Stimulated activated CD8-positive, alpha-beta memory T cell treated with anti-CD3 and anti-CD28 coated beads, Interleukin-12 subunit alpha, Interleukin-12 subunit beta, amount 100 ng/mL, for 1 hour (primary cell): ENCODE measurements at places on chromosomes 5 and 9.

DNA sequence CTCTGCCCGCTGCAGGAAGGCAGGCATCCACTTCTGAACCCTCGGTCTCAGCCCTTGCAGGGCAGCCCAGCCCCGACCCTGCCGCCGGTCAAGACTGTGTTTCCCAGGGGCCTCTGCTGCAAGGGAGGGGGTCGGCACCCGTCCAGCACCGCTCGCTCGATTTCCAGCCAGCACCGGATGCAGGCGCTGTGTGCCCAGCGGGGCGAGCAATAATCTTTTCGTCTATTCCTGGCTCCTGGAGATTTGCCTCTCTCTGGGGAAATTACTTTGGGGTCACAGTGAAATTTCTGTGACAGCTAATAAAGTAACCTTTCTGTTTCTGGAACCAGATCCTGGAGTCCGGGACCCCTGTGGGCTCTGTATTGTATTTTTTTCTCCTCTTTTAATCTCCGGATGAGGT, 155.3 kb downstream of the COL23A1 start:
- DNase-seq, result no peak

DNA sequence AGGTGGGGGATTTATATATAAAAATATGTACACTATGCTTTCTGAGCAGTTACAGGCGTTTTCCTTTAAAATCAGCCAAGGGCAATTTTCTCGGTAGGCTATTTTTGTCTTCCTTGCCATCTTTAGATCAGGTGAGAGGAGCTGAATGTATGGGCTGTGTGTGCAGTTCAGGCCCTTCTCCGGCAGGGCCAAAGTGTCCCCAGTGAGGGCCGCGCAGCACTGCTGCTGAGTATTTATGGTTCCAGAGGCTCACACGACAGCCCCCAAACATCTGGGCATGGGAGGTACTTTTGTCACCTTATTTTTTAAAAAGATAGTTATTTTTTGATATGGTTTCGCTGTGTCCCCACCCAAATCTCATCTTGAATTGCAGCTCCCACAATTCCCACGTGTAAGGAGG, 11.5 kb downstream of the GFPT2 start:
- DNase-seq, result no peak

DNA sequence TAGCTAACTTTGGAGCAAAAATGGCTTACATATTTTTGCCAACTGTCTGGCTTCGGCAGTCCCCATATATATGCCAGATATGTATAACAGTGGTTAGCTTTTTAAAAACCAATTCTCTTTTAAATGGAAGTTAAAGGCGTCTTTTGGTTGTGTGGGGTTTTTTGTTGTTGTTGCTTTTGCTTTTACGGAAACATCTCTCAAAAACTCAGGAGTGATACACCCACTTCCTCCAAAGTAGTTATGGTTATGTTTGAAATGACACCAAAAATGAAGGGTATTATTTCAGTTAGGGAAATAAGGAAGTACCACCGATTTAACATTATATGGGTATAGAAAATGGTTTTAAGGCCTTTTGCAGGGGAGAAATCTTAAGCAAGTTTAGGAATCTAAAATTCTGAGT, 2.3 kb downstream of the CNOT8 start:
- DNase-seq, result no peak

GRCh38 chr9:114235033-114235661, 79.8 kb downstream of the COL27A1 start:
- DNase-seq, result no peak

DNA sequence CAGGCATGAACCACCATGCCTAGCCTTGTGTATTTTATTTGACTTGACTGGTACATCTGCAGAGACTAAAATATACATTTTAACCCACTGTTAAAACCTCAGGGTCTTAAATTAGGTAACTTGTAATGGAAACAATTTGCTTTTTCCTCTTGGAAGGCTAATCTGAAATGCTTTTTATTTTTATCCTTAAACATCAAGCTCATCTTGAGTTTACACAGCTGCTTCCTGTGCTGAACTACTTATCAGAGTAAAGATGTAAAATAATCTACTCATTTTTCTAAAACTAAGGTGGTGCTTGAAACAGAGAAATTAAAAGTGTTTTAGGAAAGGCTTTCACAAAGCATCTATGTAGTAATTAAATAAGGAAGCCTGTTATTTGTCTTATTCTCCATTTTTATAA, 144.1 kb downstream of the ENTREP1 start:
- no peak for DNase-seq

DNA sequence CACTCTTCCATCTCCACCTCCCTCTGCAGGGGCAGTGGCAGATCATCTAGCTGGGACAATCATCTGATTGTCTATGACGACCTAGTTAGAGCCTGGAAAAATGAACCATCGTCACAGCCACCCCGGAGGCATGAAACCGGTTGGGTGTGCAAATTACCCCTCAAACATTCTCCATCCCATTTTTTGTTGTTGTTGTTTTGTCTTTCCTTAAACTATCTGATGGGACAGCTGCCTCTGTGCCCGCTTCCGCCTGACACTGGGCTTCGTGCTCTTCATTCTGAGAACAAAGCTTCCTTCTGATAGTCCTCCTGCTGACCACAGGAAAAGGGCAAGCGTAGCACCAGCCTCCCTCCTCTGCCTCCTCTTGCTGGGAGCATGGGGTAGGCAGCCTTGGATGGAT, 7.0 kb upstream of the NDST1 start:
- DNase-seq, result no peak

GRCh38 chr9:77946969-77947620, 84.5 kb downstream of the GNAQ start:
- no peak for DNase-seq

GRCh38 chr9:129290606-129291005, 112.5 kb upstream of the IER5L start:
- DNase-seq, result no peak

DNA sequence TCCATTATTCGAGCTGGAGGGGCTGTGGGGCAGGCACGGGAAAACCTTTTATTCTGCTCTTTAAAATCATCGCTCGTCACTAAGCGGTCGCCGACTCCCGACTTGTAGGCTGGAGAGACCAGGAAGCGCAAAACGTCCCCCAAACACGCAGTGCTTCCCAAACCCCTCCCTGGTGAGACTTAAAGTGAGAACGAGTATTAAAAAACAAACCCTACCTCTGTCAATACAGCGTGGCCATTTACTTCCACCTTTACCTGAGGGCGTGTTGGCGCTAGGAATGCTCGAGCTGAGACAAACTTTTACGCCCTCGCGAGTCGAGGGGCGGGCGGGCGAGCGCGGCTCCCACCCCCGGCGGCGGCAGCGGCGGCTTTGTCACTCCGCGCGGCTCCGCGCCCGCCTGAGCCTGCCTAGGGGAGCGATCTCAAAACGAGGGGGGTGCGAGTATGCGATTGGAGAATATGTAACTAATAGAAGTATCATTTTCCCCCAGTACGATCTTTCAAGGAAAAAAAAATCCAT, at the start of gene NR2F1-AS1:
Gene NR2F1-AS1 (minus strand): TSS at position 293 of the 519 bp plus-strand sequence.
- no peak for DNase-seq

GRCh38 chr5:14864181-14864812, 7.3 kb downstream of the ANKH start:
- no peak for DNase-seq

DNA sequence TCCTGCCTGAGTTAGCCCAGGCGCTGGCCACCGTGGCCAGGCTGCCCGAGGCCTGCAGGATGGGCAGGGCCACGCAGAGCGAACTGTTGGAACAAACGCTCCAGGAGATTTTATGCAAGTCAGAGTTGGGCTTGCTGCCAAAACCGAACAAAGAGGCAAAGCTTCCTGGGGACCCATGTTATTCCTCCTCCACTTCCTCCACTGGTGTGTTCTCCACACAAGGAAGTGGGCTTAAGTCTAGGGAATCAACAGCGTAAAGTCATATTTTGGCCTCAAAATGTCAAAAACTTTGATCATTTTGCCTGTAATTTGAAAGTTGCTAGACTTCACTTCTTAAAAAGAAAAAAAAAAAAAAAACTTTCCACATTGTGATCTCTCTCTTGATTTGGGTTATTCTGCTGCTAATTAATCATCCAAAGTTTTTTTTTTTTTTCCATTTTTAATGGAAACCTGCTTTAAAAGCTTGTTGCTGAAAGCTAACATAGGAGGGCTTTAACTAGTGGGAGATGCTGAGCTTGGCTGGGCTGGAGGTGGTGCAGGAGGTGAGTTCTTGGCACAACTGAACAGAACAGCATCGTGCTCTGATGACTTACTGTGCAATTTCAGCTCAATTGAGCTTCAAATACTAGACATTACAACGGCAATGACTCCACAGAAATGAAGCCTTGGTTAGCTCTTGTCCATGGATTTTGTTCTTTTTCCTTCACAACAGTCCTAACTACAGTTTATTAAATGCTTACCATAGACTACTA, 73.0 kb downstream of the PTPDC1 start:
- DNase-seq, result no peak

- no peak for DNase-seq
Observed at GRCh38 chr5:95786821-95787418, 35.6 kb downstream of the GLRX start.

DNA sequence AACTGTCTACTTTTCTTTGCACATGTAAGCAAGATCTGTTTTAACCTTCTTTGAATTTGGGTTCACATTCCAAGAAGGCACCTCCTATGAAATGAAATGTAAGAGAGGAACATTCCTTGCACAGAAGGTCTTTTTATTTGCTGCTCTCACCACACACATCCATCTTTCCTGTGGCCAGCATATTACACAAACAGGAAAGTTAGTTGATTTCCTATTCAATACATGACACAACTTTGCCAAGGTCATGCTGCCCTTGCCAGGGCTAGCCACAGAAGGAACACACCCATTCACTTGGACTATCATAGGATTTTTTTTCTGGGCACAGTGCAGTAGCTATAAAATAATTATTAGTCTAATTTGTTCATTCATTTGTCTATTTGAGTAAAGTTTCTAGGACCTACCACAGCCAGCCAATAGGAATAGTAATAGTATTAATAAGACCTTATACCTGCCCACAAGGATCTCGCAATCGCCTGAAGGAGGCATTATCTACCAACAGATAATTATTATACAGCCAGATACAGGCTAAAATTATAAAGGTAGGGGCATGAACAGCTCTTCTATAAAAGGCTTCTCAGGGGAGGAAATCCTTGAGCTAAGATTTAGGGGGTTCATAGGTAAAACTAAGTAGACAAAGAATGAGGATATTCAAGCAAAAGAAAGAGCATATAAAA, 78.1 kb upstream of the NREP start:
- no peak for DNase-seq

DNA sequence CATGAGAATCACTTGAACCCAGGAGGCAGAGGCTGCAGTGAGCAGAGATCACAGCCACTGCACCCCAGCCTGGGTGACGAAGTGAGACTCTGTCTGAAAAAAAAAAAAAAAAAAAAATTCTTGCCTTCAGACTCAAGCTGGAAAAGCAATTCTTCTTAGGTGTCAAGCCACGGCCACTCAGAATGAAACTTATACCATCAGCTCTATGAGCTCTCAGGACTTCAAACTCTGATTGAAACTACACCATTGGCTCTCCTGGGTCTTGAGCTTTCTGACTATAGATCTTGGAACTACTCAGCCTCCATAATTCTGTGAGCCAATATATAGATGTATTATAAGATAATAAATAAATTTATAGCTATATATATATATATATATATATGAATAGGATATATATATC, 12.9 kb upstream of the FGF10 start:
- no peak for DNase-seq

DNA sequence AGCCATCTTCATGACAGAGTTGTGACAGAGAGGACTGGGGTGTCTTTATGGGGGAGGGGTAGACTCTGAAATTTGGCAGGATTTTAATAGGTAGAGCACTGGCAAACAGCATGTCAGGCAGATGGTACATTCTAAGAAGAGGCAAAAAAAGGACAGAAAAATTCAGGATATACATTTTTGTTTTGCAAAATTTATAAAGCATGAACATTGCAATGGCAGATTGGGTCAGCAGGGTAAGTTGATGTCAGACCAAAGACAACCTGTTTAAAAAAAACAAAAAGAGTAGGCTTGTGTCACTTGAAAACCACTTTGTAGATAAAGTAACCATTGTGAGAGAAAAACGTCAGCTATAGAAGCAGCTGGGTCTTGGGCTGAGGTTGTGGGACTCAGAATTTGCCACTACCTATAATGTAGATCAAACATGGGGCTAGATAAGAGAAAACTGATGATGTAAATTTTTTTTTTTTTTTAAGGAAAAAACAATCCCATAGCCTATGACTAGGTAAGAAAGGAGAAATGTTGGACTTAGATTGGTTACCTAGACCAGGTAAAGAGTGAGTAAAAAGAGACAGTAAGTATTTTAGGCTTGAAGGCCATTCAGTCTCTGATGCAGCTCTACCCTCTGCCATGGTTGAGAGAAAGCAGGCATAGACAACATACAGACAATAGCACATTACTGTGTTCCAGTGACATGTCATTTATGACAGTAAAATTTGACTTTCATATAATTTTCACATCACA, 8.3 kb downstream of the CAMK4 start:
- DNase-seq, result no peak

- no peak for DNase-seq
Observed at GRCh38 chr5:116788851-116789403, 214.3 kb upstream of the SEMA6A start.

- DNase-seq, result no peak
Observed at GRCh38 chr9:108363311-108363710, 492.5 kb downstream of the ACTL7B start.

- DNase-seq, result no peak
Observed at GRCh38 chr5:40524677-40525076, 155.0 kb upstream of the PTGER4 start.

GRCh38 chr5:44022622-44023021, 366.6 kb downstream of the FGF10 start:
- DNase-seq, result no peak

GRCh38 chr9:129102791-129103594, 7.6 kb downstream of the CRAT start:
- no peak for DNase-seq

DNA sequence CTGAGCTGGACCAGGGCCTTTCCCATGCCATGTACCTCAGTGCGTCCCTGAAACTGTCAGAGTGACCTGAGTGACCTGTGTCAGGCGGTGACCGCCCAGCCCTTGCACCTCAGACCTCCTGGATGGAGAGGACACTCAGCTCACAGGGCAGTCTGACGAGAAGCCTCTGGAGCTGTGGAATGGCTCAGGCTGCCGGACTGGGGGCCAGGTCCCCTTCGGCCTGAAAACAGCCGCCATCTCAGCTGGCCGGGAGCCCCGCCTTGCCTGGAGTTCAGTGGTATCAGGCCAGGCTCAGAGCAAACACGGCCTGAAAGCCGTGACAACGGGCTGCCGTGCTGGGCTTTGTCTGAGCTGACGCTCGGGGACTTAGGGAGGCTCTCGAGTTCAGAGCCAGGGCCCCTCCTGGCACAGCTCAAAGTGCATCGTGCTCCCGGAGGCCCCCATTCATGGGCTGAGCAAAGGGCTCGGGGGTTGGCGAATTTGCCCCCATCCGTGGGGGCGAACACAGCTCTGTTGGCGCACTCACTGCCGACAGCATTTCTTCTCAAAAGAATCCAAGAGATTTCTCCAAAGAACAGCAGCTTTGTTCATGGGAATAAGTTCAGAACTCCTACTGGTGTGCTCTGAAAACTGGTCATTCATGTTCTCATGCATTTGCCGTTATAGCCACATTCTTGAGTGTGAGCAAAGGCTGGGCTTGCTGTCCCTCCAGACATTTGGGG, 8.4 kb upstream of the SLC9A3 start:
- DNase-seq, result no peak
